ENCODE measurements at places on chromosomes 4 and X. TPM values are rescaled to one million over a fixed set of nuclear protein-coding genes. Genes with fewer than 3 reads are reported as not detected.
A peak's percentile ranks its signal among the peaks of the same experiment; 100 is the strongest.

Gene RHOXF1
- total RNA-seq, result 1.9 TPM

Gene ETDB
- not detected for total RNA-seq

Gene VGLL1
- not detected for total RNA-seq

Gene ART3
- total RNA-seq, result not detected

Gene PIR
- 11.6 TPM for total RNA-seq

Gene CLCN4
- 2.9 TPM for total RNA-seq

Gene GASK1B
- 71.1 TPM for total RNA-seq

Gene CYBB
- total RNA-seq, result 23.5 TPM

Gene TLR3
- 13.9 TPM for total RNA-seq

DNA sequence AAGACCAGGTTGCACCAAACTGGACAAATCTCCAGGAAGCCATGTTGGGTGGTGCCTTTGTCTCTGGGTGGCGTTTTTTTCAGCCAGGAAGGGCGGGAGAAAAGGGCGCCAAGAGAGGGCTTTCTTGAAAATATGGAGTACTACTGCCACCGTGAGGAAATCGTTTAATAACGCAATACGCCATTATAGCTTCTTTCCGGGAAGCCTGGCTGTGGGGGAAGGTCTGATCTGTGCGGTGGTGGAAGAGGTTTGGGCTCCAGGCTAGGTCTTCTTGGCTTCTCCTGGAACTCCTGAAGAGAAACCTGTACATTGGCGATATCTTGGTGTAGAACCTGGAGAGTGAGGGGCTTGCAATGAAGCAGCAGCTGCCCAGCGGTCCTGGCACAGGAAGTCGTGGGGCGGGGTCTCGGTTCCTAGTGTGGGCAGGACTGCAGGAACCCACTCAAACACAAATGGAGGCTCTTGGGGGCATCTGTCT, 202.7 kb downstream of the OR13H1 start:
- H3K4me3 ChIP-seq, result peak overlapping the region; percentile 71
- peak overlapping the region; percentile 86 for H3K27ac ChIP-seq
- H3K36me3 ChIP-seq, result no peaks in the 10 kb centered on the region

DNA sequence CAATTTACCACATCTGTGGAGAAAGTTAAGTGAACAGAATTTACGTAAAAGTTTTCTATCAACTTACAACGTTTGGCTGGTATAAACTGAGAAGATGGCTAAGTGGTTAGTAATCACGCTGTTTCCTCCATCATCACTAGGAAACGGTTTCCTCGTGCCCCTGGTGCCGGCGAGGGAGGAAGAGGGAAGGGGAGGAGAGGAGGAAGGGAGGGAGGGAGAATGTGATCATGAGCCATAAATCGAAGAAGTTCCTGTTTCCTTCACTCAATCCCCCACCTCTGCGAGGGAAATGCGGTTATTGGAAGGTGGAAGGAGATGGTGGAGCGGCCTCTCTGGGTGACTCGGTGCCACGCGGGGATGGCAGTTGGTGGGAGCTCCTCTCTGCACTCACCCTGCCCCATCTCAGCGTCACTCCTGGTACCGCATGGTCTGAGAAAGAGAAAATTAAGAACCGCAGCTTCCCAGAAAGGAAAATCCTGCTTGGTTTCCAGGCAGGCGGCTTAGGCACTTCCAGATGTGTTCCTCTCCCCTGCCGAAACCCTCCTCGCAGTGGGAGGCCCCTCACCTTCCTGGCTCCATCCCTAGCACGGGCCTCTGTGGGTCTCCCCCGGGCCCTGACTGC, 216.8 kb downstream of the AFAP1 start:
- H3K4me1 ChIP-seq, result no peaks in the 10 kb centered on the region
- DNase-seq, result no peak
- H3K27me3 ChIP-seq, result peaks cover 6% of the 10 kb centered on the region
- no peak overlapping the region for H3K4me3 ChIP-seq
- H3K36me3 ChIP-seq, result no peaks in the 10 kb centered on the region

DNA sequence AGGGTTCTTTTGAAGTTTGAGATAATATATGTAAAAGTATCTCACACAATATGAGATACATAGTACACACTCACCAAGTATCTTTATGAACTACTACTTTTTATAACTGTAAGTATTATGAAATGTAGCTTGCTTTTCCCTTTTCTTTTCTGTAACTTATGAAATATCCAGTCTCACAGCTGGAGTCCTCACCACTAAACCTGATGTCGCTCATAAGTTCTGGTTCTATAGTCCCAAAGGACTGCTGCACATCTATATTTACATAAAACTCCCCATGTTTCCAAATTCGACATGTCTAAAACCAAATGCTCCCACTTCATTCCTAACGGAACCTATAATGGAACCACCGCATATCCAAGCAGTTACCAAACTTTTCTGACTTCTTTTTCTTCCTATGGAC, 186.5 kb upstream of the SLC7A11 start:
- no peaks in the 10 kb centered on the region for H3K4me1 ChIP-seq
- H3K27ac ChIP-seq, result no peak overlapping the region
- no peak overlapping the region for H3K4me3 ChIP-seq
- no peaks in the 10 kb centered on the region for H3K27me3 ChIP-seq
- no peaks in the 10 kb centered on the region for H3K36me3 ChIP-seq

- H3K27me3 ChIP-seq, result no peaks in the 10 kb centered on the region
- no peaks in the 10 kb centered on the region for H3K36me3 ChIP-seq
- no peak overlapping the region for H3K27ac ChIP-seq
- H3K4me3 ChIP-seq, result no peak overlapping the region
- DNase-seq, result no peak
- no peaks in the 10 kb centered on the region for H3K4me1 ChIP-seq
These were observed 298.6 kb upstream of the PPARGC1A start for GRCh38 chr4:24188459-24188858.

- H3K4me1 ChIP-seq, result no peaks in the 10 kb centered on the region
- H3K36me3 ChIP-seq, result no peaks in the 10 kb centered on the region
- no peak for DNase-seq
- no peaks in the 10 kb centered on the region for H3K27me3 ChIP-seq
- no peak overlapping the region for H3K4me3 ChIP-seq
These were observed 9.1 kb downstream of the BMPR1B start for GRCh38 chr4:94766856-94767255.

DNA sequence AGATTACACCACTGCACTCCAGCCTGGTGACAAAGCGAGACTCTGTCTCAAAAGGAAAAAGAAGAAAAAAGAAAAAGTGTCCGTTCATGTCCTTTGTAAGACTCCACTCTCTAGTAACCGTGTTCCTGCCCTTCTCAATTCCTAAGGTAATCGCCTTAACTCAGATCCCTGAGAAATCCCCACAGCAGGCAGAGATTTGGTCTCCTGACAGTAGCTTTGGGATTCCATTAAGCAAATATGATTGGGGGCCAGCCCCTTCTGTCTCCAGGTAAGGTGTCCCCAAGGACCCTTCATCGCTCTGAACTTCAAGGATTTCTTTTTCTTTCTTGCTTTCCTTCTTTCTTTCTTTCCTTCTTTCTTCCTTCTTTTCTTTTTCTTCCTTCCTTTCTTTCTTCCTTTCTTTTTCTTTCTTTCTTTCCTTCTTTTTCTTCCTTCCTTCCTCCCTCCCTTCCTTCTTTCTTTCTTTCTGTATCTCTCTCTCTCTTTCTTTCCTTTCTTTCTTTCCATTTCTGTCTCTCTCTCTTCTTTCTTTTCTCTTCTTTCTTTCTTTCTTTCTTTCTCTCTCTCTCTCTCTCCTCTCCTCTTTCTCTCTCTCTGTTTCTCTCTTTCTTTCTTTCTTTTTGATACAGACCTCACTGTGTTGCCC, 2.1 kb upstream of the ASMT start:
- H3K4me1 ChIP-seq, result no peaks in the 10 kb centered on the region
- no peaks in the 10 kb centered on the region for H3K27me3 ChIP-seq
- no peak for DNase-seq
- no peak overlapping the region for H3K4me3 ChIP-seq
- H3K27ac ChIP-seq, result no peak overlapping the region
- no peaks in the 10 kb centered on the region for H3K36me3 ChIP-seq

DNA sequence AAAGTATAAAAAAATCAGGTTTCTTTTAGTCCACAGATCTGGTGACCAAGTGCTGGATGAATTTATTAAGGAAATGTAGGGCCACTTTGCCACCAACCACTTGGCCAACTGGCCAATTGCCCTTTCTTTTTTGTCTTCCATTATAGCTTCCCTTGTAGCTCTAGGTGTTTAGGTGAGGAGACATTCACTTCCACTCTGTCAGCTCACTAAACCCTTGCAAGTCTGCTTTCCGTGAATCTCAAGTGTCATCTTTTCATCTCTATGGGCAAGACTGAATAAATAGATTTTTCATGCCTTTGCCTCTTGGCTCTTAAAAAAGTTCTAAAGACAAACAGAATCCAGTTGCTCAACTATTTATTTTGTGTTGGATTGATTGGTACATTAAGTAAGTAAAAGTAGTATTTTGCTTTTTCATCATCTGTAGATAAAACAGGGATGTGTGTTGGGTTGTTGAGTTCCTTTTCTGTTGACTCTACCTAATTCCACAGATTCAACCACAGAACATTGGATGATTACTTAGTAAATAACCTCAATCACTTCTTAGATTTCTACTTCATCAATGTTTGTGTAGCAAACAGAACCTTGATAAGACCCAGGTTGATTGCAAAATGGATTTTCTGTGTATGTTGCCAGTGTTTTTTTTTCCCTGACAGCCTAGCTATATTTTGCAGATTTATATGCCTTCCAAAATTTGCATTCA, 68.1 kb upstream of the GRXCR1 start:
- DNase-seq, result no peak
- H3K27ac ChIP-seq, result no peak overlapping the region
- no peaks in the 10 kb centered on the region for H3K4me1 ChIP-seq
- H3K27me3 ChIP-seq, result no peaks in the 10 kb centered on the region

- H3K27me3 ChIP-seq, result peaks cover 36% of the 10 kb centered on the region
- DNase-seq, result no peak
- H3K27ac ChIP-seq, result no peak overlapping the region
- H3K36me3 ChIP-seq, result no peaks in the 10 kb centered on the region
These were observed 122.2 kb downstream of the SHROOM4 start for GRCh38 chrX:50691820-50692219.

DNA sequence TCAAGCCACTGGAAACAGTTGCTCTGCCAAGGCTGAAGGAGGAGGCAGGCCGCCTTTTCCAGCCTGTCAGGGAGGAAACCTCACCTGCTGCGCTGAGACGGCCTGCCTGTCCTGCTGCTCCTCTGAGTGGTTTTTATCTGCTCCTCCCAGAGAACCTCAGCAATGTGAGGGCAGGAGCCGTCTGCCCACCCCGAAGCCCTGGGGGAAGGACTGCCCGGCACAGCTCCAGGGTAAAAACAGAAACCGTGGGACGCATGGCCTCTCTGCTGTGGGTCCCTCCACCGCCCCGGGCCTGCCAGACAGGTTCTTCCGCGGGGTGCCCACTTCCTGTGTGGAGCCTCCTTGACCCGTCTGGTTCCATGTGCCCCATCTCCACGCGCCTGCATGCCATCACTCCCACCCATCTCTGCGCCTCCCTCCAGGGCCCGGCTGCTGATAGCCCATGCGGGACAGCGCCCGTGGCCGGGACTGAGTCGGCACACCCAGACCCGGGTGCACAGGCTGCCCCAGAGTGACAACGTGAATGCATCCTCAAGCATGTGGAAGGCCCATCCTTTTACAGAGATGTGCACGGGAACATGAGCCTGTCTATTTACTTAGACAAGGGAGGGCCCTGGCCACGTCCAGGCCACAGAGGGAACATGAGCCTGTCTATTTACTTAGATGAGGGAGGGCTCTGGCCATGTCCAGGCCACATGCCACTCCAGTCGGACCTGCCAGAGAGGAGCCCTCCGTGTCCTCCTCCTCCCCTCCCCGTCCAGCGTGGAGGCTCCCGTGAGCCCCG, 4.0 kb upstream of the SLC49A3 start:
- no peaks in the 10 kb centered on the region for H3K27me3 ChIP-seq
- H3K36me3 ChIP-seq, result no peaks in the 10 kb centered on the region
- peak overlapping the region; percentile 76 for H3K27ac ChIP-seq
- peaks cover 7% of the 10 kb centered on the region for H3K4me1 ChIP-seq

- H3K27me3 ChIP-seq, result no peaks in the 10 kb centered on the region
- H3K36me3 ChIP-seq, result no peaks in the 10 kb centered on the region
- no peak overlapping the region for H3K27ac ChIP-seq
- H3K4me1 ChIP-seq, result no peaks in the 10 kb centered on the region
- H3K4me3 ChIP-seq, result no peak overlapping the region
These were observed 195.4 kb upstream of the MAMLD1 start for GRCh38 chrX:150167482-150168324.

DNA sequence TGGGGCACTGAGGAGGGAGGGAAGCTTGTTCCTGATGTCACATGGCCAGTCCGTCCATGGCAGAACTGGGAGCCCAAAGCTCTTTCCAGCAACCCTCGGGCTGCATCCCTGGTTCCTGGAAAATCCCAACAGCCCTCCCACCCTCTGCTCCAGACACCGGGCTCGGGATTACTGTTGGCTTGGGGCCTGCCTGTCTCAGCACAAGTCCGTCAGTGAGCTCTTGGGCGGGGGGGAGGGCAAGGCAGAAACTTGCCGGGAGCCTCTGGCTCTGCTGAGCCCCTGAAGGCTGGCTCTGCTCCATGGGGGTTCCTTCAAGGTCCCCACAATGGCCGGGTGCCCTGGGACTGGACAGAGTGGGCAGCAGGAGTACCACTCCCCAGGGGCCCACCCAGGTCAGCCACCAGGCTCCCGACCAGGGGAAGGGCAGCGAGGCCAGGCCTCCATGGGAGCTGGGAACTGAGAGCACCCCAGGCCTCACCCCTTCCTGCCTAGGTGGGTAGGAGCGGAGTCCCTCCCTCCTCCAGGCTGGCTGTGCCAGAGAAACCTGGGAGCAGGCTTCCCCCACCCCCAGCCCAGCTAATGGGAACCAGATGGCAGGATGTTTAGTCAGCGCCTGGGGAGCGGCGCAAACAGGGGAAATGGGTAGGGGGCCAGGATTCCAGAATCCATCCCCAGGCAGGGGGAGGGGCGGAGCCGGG, 6.4 kb upstream of the HAUS7 start:
- no peaks in the 10 kb centered on the region for H3K36me3 ChIP-seq
- no peaks in the 10 kb centered on the region for H3K27me3 ChIP-seq
- no peak for DNase-seq
- peak overlapping the region; percentile 50 for H3K27ac ChIP-seq
- no peak overlapping the region for H3K4me3 ChIP-seq

GRCh38 chr4:125526420-125526819, 211.7 kb downstream of the FAT4 start:
- H3K4me3 ChIP-seq, result no peak overlapping the region
- H3K27me3 ChIP-seq, result no peaks in the 10 kb centered on the region
- no peaks in the 10 kb centered on the region for H3K4me1 ChIP-seq
- DNase-seq, result no peak
- H3K27ac ChIP-seq, result no peak overlapping the region
- H3K36me3 ChIP-seq, result no peaks in the 10 kb centered on the region

DNA sequence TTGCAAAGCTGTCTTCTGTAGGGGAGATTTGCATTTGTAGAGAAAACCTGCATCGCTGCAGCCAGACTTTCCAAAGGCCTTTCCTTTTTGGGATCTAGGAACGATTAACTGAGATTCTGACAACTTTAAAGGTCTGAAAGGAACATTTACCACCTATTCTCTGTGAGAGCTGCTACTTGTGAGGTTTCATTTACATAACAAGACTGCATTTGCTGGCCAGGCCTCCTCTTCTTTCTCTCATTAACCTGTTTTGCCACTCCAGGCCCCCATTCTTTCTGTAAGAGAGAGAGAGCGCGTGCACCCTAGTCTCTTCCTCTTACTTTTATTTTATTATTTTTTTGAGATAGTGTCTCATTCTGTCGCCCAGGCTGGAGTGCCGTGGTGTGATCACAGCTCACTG, 31.6 kb downstream of the TMEM31 start:
- H3K4me1 ChIP-seq, result no peaks in the 10 kb centered on the region
- H3K27ac ChIP-seq, result no peak overlapping the region
- H3K4me3 ChIP-seq, result no peak overlapping the region
- no peak for DNase-seq
